NCI-H2081 treated with DMSO at 0.1 percent for 48 hours (cell line): ENCODE measurements at places on chromosomes 2 and 18.

DNA sequence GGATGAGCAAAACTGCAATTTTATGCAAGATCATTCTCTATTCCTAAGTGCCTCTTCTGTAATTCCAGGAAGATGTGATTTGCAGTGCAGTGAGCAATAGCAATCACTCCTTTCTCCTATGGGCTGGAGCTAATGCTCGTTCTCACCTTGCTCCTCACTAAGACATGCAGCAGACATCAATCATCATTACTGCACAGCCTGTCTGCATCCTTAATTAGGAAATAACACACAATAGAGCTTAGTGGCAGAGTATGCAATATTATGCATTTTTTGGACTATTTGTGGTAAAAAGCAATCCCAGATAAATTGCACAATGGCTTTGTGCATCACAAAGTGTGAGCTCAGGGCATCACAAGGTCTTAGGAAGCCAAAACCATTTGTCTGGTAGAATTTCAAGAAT is 32.6 kb upstream of the RAPH1 start:
- DNase-seq = no peak

GRCh38 chr2:66545258-66545657 is 110.3 kb downstream of the MEIS1 start:
- no peak for DNase-seq

DNA sequence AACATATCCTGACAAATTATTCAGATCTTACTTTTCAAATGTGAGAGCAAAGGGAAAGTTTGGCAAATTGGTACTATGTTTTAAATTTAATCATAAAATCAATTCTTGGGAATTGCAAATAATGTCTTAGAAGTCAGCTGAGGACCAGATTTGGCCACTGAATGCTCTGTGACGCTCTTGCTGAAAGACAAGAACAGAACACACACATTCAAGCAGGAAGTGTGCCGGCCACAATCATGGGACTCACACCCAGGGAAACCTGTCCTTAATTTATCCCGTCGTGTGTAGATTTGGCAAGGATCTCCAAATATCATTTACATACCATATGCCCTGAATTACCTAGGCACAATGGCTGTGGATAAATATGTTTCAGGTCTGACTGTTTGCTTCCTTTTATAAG is 253.1 kb downstream of the TCF4 start:
- peak; percentile 55 for DNase-seq

DNA sequence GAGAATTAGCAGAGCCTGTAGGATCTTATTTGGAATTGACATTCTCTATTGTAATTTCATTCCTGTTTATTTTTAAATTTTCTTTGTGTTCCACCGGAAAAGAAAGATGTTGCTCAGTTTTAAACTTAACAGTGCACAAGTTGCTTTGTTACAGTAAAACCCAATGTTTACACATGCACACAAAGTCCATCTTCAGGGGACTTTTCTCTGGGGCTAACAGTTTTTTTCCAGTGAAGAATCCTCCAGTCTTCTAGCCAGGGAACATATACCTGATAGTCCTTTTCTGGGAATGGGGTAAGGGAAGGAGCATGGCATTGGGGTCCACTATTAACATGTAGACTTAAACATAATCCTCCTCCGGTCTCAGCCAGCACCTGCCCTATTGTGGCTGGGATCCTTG is 25.2 kb upstream of the MRPL33 start:
- DNase-seq = no peak

- DNase-seq = no peak
These were observed 225.9 kb upstream of the RASGRP3 start for GRCh38 chr2:33250417-33251029.

- no peak for DNase-seq
These were observed 29.8 kb downstream of the KLF7 start for GRCh38 chr2:207135801-207136457.

GRCh38 chr2:1638281-1638860 is 105.9 kb downstream of the PXDN start:
- DNase-seq = no peak

GRCh38 chr2:62933398-62933917 is 117.2 kb upstream of the OTX1 start:
- no peak for DNase-seq

GRCh38 chr18:36912887-36913286 is 84.0 kb downstream of the KIAA1328 start:
- no peak for DNase-seq

DNA sequence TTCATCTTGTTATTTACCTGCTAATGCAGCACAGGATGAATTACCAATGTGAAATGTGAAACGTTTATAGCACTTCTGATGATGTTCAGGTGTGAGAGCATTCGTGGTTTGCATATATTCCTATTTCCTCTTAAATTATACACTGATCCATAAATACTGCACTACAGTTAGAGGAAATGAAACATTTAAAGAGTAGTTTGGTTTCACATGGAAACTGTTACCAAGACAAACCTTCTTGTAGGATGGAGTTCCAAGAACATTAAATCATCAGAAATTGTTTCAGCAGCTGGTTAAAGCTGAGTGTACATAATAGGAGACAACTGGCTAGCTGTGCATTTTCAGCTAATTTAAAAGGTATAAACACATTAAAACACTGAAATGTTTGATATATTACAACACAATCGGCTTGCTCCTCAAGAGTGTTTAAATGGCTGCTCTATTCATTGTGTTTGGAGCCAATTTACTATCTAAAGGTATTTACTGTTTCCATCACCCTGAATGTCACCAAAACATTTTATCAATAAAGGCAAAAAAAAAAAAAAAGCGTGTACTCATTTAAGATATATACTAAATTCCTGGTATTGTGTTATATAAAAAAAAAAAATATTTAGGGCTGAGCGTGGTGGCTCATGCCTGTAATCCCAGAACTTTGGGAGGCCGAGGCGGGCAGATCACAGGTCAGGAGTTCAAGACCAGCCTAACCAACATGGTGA is 100.6 kb downstream of the DYM start:
- peak; percentile 14 for DNase-seq

DNA sequence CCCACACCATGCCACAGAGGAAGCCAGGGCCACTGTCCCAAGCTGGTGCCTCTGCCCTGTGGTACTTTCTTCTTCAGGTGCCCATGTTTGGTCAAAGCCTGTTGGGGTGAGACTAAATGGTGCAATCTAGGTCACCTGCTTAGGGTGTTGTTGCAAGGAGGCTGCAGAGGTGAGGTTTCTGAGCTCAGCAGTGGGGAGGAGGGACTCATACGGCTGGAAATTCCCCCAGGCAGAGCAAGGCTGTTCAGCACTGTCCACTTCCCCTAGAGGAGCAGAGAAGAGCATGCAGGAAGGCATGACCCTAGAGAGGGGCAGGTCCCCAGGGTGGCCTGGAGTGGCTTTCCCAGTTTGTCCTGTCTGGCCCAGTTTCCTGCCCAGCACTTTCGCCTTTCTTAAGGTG is 211.0 kb downstream of the HAUS1 start:
- DNase-seq = no peak

DNA sequence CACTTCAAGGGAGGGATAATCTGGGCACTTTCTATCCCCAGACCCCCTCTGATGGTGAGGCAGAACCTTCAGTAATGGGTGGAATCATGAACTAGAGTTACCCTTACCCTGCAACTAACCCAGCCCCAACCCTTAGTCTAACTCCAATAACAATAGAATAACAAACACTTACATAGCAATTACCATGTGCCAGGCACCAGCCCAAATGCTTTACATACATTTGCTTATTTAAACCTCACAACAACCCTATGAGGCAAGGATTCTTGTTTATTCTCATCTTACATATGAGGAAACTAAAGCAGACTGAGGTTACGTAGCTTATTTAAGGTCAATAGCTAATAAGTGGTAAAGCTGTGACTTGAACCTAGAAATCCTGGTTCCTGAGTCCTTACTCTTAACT is 132.8 kb downstream of the CYP26B1 start:
- no peak for DNase-seq

GRCh38 chr2:26577442-26578112 is 63.6 kb downstream of the CIB4 start:
- DNase-seq = peak; percentile 25

DNA sequence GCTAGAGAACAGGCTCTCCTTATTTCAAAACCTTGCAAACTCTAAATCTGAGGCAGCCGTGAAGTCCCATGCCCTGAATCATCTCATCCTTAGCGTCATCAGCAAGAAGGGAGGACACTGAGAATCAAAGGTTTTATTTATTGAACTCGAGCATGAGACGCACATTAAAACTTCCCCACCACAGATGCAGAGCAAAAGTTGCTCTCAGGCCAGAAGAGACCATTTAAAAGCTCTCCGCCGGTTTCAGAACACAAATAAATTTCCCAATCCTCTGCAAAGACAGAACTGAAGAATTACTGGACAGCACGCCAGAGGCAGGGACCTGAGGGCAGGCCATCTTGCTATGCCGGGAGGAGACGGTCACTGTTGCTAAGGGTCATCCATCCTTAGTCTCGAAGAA is 1.3 kb downstream of the AMMECR1L start:
- no peak for DNase-seq

DNA sequence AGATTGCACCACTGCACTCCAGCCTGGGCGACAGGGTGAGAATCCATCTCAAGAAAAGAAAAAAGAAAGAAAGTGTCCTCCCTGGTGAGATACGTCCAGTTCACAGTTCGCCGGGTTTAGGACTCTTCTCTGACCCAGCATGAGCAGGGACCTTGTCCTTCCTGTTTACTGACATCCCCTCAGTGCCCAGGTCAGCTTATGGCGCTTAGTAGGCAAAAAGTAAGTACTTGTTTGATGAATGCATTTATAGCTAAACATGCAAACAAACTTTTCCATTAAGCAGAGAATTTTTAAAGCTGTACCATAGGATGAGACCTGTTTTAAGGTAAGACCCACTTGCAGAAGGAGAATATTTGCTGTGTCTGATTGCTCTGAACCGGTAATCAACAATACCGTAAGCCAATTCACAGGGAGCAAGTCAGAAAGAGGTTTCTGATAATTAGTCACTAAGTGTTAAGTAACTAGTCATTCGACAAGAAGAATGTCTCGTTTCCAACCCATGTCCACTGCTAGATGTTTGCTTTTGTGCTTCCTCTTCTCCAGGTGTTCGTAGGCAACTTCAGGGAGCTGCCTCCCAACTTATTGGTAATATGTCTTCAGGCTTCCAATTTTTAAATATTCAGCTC is 40.0 kb downstream of the MOGAT1 start:
- no peak for DNase-seq

- no peak for DNase-seq
These were observed 737 bp upstream of the RNF181 start for GRCh38 chr2:85594715-85595300.

GRCh38 chr2:228731517-228731916 is 539.6 kb downstream of the PID1 start:
- DNase-seq = no peak

DNA sequence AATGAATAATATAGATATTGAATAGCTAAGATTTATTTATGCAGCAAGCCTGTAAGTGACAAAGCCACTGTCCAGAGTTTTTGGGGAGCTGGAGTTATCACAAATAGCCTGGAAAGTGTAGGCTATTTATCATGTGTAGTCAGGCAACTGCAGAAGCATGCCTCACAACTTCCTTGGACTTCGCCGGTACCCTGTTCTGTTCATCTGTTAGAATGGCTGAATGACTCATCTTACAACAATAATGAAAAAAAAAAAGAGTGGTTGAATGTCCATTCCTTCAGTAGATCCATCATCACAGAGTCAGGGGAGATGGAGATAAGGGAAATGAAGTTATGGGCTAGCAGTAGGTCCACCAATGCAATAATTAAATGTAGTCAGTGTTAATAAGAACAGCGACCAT is 24.0 kb upstream of the ATP5MC3 start:
- no peak for DNase-seq

DNA sequence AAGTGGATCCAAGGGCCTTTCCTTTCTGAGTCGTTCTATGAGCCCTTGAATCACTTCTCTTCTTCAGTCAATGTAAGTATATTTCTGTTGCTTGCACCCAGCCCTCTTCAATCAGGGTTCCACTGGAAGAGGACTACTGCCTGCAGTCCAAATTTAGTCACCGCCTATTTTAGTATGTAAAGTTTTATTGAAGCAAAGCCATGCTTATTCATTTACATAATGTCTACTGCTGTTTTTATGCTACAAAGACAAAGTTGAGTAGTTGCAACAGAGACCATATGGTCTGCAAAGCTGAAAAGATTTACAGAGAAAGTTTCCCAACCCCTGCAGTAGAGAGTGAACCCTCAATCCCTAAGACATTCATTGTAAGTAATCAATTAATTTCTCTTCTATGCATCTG is 332.5 kb upstream of the TNP1 start:
- DNase-seq = no peak

DNA sequence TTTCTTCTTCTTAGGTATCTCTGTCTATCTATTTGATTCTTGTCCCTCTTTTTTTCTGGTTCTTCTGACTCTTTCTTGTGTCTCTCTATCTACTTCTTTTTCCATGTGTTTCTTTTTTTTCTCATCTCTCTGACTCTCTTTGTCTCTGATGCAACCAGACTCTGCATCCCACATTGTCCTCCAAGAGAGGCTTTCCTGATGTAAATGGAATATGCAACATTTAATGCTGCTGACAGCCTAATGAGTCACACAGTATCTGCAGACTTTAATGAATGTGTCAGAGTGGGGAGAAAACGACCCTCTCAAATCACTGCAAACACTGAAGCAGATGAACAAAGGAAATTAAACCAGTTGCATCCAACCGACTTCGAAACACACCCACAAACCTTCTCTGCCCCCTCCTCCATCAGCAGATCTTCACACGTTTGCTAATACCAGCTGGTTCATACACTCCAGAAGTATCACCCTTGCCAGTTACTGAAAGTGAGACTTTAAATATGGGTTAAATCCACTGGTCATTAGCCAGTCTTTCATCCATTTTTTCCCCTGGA is 351.5 kb downstream of the TXNL1 start:
- no peak for DNase-seq

- no peak for DNase-seq
These were observed 129.6 kb downstream of the MREG start for GRCh38 chr2:215883799-215884198.

DNA sequence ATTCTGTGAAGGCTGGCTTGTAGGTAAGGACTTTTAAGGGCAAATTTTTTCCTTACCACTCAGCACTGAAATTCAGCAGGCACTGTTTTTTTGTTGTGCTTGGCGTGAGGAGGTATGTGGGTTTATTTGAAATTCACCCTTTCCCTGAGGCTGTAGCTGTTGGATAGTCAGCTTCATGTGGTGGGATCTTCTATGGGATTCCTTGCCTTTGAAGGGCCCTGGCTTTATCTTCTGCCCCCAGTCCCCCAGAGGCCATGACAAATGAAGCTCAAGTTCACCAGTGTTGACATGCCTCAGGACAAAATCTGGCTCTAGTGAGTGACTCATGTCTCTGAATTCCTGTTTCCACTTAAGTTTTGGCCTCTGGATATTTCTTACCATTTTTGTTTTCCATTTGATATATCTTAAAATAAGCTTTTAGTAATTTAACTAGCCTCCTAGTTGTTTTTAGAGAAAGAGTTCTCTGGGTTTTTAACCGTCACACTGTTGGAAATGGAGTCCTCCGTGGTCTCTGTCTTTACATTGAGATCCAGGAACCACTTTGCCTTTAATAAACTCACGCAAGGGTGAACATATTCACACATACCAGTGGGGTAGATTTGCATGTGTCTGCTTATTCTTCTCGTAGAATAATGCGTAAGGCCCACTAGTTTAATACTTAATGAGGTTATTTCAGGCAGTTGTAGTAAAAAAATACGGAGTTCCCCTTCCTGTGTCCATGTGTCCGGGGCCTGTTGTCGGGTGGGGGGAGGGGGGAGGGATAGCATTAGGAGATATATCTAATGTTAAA is 211.1 kb upstream of the FAM98A start:
- no peak for DNase-seq
